NCI-H2081 treated with DMSO at 0.1 percent for 48 hours (cell line): ENCODE measurements at places on chromosomes 7 and 10.

- DNase-seq, result no peak
Observed at GRCh38 chr10:62380016-62380415, 5.8 kb downstream of the ZNF365 start.

GRCh38 chr10:121106611-121107010 is 255.4 kb downstream of the WDR11 start:
- no peak for DNase-seq

DNA sequence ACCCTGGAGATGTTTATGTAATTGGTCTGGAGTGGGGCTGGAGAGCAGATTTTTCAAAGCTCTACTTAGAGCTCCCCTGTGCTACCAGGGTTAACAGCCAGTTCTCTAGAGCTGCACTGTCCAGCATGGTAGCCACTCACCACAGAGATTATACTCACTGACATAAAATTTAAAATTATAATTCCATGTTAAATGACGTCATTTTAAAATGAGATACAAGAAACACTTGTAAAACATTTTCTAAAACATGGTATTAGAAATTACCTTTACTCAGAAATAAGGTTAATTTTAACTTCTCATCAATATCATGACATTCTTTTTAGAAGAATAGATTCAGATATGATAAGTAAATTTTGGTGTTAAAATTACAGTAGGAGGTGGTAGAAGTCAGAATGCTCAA is 306.2 kb upstream of the LRRN3 start:
- no peak for DNase-seq

GRCh38 chr7:30525429-30525828 is 20.8 kb upstream of the GGCT start:
- no peak for DNase-seq

- no peak for DNase-seq
Observed at GRCh38 chr10:118950190-118950680, 79.3 kb upstream of the NANOS1 start.

DNA sequence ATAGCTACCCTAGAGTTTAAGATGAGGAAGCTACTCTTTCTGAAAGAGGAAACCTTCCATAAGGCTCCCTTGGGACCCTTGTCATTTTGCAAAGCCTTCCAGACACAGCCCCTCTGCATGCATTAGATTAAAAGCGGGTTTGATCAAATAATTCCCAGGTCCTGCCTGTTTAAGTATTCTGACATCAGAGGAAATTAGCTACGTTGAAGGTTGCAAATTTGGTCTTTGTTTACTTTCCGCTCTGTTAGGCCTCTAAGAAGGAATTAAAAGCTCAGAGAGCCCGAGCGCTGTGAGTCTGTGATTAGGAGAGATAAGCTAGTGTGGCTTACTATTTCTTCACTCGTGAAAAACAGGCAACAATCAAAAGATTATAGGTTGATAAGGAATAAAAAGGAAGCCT is 1.4 kb upstream of the THSD7A start:
- DNase-seq, result no peak

DNA sequence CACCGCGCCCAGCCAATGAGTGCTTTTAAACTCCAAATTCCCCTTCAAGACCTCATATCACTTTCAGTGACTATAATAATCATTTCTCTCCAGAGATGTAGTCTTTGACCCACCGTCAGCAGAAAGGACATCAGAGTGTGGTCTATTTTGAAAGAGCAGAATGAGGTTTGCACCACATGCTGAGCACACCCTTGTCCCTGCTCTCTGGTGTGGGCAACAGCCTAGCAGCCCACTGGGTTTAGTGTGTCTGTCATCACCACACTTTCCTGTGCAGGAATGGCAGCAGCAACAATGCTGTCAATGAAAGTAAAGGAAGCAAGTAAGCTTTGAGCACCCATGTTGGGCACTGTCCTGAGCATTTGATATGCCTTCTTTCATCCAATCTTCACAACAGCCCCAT is 122.4 kb downstream of the PLXNA4 start:
- no peak for DNase-seq

DNA sequence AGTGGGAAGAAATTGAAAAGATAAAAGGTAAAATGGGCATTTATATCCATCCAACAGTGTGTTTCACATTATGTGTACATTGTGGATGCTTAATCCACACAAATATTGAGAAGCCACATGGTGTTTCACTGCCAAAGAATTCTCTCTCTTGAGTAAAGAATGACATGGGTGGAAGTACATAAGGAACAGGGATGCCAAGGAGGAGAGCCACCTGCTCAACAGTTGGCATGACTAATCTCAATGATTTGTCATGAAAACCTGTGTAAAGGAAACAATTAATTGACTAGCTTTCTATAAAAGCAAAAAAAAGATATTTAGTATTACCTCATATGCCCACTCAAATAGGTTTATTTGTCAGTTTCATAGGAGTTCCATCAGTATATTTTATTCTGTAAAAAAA is 43.1 kb downstream of the MAGI2 start:
- DNase-seq, result no peak

- DNase-seq, result no peak
Observed at GRCh38 chr7:32921896-32922295, 30.3 kb upstream of the KBTBD2 start.

GRCh38 chr10:86139066-86139657 is 227.4 kb downstream of the GRID1 start:
- no peak for DNase-seq

GRCh38 chr7:94069162-94069739 is 65.1 kb upstream of the BET1 start:
- no peak for DNase-seq

- DNase-seq, result no peak
Observed at GRCh38 chr7:25952261-25953057, 199.5 kb upstream of the NFE2L3 start.
